ENCODE measurements at places on chromosomes 6 and 20.

DNA sequence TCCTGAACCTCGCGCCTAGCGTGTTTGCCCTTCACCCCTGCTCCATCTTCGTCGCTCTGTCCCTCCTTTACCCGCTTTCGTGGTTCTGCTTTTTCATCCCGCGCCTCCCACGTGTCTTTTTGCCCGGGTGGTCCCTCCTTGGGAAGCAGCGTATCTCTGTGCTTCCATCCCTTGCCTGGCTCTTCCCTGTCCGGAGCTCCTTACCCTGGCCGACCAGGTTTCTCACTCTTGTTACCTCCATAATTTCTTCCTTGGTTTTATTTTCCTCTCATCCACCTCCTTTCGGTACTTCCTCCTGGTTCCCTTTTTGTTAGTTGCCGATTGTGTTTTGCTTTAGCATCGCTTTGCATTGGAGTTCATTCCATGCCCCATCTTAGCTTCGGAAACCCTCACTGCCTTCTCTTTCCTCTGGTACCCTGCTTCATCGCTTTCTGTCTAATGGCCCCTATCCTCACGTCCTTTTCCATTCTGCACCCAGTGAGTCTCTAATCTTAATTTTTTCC lies 735 bp downstream of the FAM135A start:
- DNase-seq = no peak

GRCh38 chr6:63649269-63649668 lies 13.7 kb downstream of the PHF3 start:
- no peak for DNase-seq

DNA sequence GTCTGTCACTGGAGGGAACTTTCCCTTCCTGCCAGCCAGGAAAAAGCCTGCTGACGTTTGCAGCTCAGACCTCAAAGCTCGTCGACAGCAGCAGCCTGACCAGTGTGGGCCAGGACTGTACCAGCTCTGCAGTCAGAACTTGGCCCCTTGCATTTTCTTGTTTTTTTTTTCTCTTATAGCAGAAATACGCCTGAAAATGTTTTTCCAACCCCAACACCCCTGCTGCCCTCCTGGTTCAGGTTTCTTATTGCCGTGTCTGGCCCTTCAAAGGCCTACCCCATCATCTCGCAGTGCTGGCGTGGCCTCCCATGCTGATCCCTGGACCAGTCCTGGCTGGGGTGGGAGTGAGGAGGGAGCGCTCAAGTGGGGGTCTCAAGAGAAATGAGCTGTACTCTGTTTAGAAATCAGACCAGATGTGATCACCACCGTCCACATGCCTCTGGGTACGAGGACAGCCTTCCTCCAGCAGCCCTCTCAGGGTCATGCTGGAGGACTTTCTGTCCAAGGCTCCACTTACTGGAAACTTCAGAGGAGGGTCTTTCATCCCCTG lies 169.0 kb downstream of the FOXC1 start:
- DNase-seq = no peak

- DNase-seq = no peak
Measured at GRCh38 chr20:7523288-7523687, 417.0 kb downstream of the HAO1 start.

- no peak for DNase-seq
Measured at GRCh38 chr20:59030911-59031563, 1.1 kb downstream of the ATP5F1E start.

DNA sequence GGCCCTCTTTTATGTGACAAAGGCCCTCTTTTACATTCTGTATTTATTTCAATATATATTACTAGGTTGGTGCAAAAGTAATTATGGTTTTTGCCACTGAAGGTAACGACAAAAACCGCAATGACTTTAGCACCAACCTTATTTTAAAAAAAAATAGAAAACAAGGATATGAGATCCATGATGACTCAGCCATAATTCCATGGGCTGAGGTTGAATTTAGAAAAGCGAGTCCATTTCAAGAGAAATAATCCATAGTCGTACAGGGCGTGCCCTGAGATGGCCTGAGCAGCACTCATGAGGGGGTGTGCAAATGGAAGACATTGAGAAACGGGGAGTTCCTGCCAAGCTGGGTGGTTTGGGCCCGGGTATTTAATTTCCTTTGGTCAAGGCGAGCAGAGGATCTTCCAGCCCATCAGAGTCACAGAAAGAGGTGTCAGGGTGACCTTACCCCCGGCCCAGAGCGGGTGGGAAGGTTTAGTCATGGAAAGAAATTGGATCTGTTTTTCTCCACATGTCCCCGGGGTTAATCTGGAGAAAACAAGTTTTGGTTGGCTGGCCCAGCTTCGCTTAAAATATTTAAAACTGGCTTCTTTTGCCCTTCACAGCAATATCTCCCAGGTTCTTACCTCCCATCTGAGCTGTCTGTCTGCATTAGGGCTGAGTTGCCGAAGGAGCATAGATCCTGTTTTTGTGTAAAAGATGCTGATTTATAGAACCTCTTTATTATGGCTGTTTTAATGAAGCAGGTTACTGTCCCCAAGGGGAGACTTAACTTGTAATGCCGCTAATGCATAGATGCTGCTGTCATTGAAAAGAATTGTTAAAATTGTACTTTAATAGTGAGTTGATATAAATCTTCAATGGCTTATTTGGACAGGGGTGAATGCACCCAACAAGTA lies 255.6 kb downstream of the PREX1 start:
- no peak for DNase-seq

Measured in NCI-H524 treated with DMSO at 0.1 percent for 48 hours (cell line).